ENCODE measurements at places on chromosomes 7 and 10. TPM values are rescaled to one million over a fixed set of nuclear protein-coding genes. Genes with fewer than 3 reads are reported as not detected.

DNA sequence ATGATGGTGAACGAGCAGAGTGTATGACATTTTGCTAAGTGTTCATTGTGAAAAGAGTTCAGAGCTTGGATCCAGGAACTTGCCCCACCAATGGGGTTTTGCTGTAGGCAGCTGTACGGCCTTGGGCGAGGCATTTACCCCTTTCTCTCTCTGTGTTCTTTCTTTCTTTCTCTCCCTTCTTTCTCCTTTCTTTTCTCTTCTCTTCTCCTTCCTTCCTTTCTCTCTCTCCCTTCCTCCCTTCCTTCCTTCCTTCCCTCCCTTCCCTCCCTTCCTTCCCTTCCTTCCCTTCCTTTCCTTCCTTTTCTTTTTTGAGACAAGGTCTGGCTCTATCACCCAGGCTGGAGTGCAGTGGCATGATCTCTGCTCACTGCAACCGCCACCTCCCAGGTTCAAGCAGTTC lies 45.3 kb upstream of the KMT2C start:
- DNase-seq: no peak
- H3K4me3 ChIP-seq: no peak overlapping the region
- H3K27ac ChIP-seq: no peak overlapping the region

GRCh38 chr7:884191-885003 lies 8.0 kb downstream of the GET4 start:
- H3K4me1 ChIP-seq: peaks cover 53% of the 10 kb centered on the region
- no peaks in the 10 kb centered on the region for H3K27me3 ChIP-seq
- H3K4me3 ChIP-seq: no peak overlapping the region
- H3K36me3 ChIP-seq: peaks cover 25% of the 10 kb centered on the region
- peak overlapping the region; percentile 36 for H3K27ac ChIP-seq

VSTM4 gene
- 9.6 TPM for total RNA-seq

- no peaks in the 10 kb centered on the region for H3K4me1 ChIP-seq
- no peaks in the 10 kb centered on the region for H3K27me3 ChIP-seq
- no peaks in the 10 kb centered on the region for H3K36me3 ChIP-seq
- no peak overlapping the region for H3K4me3 ChIP-seq
Measured at GRCh38 chr7:12485845-12486244, 82.2 kb upstream of the VWDE start.

All from sigmoid colon (tissue), 7 donors.